ENCODE measurements at places on chromosomes 5 and 9.

GRCh38 chr9:108600896-108601295 lies 254.9 kb downstream of the ACTL7B start:
- no peak for DNase-seq

DNA sequence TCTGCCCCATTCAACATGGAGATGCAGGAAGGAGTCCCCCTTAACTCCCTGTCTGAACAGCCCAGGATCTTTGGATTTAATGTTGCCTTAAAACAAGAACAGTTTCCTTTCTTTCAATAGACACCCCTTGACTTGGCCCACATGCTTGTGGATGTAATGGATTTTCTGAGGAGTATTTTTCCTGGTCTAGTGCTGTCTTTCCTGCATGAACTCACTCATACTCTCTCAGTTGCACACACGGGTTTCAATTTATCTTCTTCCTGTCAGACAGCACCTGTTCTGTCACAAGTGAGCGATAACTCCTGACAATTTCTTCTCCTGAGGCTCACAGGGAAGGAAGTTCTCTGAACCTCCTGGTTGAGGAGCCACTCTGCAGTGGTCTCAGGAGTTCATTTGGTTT lies 85.1 kb downstream of the ACER2 start:
- no peak for DNase-seq

DNA sequence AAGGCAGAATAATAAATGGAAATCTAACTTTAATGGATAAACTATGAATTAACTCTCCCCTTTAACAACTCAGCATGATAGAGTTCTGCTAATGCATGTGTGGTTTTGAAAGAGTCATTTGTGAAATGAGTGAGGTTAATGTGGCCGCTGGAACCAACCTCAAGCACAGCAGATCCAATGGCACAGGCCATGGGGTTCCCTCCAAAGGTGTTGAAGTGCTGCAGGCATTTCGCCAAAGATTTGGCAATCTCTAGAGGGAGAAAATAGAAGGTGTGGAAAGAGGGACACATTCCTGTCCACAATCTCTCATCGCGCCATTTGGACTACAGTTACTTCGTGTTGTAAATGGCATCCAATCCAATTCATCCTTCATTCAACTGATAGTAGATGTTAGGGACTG lies 35.0 kb downstream of the AGXT2 start:
- no peak for DNase-seq

DNA sequence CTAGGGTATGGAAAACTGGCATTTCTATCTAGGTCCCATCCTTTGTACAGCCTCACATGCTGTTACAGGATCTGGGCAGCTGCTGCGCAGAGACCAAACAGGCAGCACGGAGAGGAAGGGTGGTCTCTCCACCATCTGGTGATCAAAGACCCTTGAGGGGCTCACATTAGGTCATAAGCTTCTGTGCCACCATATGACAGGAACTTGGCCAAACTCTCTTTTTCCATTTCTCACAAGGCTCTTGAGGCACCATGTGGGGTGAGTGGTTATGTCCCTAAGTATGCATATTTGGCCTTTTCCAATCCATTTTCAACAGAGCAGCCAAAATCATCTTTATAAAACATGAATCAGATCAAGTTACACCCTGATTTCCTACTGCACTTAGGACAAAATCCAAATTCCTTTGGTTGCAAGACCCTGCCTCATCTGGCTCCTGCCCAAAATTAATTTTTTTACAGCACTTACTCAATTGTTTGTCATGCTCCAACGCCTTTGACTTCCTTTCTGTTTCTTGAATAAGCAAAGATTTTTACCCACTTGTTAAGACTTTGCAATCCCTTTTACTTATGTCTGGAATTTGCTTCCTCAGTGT lies 730.0 kb downstream of the MAT2B start:
- DNase-seq: no peak

GRCh38 chr5:171997011-171997410 lies 9.4 kb downstream of the FBXW11 start:
- DNase-seq: no peak

GRCh38 chr5:7468742-7469141 lies 72.8 kb downstream of the ADCY2 start:
- DNase-seq: no peak

- DNase-seq: no peak
Measured at GRCh38 chr9:120741191-120741590, 26.9 kb upstream of the MEGF9 start.

GRCh38 chr9:121819428-121820231 lies 168.2 kb downstream of the DAB2IP start:
- DNase-seq: peak; percentile 18

DNA sequence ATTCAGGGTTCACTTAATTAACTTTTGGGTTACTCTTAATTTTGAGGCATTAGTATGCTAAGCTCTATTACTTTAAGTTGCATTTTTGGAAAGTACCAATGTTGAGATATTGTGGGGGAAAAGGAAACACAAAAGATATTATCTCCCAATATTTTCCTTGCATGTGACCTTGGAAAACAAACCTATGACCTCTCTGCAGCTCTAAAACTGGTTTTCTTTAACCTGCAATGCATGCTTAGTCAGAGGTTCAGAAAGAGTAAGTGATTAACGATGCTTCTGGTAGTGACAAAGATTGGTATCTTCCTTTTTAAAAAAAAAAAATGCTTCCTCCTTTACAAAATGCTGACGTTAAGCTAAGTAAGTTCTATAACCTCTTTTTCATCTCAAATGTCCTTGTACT lies 44.9 kb upstream of the CDH18 start:
- DNase-seq: no peak

GRCh38 chr5:98510143-98510985 lies 263.1 kb upstream of the RGMB start:
- DNase-seq: peak; percentile 67

GRCh38 chr9:124135813-124136365 lies 121.9 kb upstream of the NEK6 start:
- no peak for DNase-seq

DNA sequence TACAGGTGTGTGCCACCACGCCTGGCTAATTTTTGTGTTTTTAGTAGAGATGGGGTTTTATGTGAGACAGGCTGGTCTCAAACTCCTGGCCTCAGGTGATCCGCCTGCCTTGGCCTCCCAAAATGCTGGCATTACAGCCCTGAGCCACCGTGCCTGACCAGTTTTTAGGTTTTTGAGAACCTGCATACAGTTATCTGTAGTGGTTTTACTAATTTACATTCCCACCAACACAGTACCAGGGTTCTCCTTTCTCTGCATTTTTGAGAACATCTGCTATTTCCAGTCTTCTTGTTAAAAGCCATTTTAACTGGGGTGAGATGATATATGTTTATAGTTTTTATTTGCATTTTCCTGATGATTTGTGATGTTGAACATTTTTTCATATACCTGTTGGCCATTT lies 12.8 kb downstream of the DMXL1 start:
- DNase-seq: no peak

DNA sequence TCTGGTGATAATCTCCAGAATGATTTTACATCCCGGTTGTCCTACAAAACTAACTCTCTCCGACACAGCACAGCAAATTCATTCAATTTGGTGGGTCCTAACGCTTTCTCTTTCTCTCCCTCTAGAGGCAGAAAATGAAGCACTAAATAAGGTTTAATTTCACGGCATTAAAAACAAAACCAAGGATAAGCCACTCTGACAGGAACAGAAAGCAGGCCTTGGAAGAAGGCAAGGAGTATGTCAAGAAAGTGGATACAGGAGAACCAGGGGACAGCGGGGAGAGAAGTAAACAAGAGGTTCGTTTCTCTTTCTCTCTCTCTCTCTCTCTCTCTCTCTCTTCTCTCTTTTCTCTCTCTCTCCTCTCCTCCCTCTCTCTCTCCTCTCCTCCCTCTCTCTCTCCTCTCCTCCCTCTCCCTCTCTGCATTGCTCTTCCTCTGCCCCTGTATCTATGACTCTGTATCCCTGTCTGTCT lies 49.8 kb downstream of the EBF1 start:
- DNase-seq: peak; percentile 8

DNA sequence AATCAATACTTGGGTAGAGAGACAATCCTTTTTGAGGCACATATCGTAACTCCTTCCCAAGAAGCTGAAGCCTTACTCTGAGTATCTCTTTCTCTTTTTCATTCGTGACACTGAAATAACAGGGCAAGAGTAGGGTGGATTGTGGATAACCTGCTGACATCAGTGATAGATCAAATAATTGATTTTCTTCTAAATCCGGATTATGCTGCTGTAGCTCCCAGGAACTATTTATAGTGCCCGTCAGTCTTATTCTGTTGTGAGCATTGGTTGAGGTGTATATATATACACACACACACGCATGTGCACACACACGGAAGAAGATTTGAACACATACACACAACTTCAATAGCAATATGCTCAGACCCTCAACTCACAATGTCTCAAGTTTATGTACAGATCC lies 43.2 kb upstream of the GLRA1 start:
- DNase-seq: no peak

DNA sequence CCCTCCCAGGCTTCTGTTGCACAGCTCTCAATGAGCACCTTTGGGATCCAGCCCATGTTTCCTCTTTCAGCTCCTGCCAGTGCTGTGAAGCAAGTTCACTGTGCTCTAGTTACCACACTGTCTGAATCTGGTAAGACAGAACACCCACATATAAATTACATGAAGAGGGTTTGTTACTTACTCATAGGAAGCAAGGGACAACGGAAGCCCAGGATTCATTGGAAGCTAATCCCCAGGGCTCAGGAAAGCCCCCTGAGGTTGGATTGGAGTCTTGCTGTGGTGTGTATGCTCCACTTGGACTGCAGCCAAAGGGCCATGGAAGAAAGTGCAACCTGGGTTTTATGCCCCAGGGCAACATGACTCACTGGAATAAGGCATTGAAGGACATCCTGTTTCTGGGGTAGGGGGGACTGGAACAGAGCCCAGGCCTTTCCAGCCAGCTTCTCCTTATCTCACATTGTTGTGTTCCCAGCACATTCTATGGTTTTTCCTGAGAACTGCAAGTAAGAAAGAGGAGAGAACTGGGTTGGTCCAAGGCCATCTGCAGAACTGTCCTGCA lies 15.6 kb upstream of the CLK4 start:
- DNase-seq: peak; percentile 50

GRCh38 chr9:97556036-97556720 lies 54.7 kb downstream of the TMOD1 start:
- DNase-seq: no peak

- DNase-seq: peak; percentile 55
Measured at GRCh38 chr9:75866273-75866871, 24.1 kb upstream of the PCSK5 start.

- no peak for DNase-seq
Measured at GRCh38 chr5:98102936-98103335, 670.5 kb upstream of the RGMB start.

- no peak for DNase-seq
Measured at GRCh38 chr5:64742821-64743220, 25.7 kb downstream of the SREK1IP1 start.

DNA sequence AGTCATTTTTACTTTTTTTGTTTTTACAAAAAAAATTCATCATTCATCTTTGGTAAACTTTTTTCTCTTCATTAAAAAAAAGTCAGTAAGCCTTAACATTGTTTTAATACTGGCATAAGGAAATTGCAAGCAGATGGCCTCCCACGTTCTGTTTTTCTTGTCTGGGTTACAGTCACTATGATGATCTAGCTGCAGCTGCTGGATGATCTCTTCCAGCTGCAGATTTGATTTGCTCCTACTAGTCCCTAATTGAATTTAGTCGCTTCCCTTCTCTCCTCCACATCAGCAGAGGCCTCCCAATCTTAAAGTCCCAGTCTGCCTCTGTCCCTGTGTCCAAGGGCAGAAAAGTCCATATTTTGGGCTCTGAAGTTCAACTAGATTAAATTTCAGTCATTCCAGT lies 106.8 kb upstream of the PTGER4 start:
- DNase-seq: no peak

- DNase-seq: no peak
Measured at GRCh38 chr9:18184401-18184800, 289.6 kb upstream of the ADAMTSL1 start.

DNA sequence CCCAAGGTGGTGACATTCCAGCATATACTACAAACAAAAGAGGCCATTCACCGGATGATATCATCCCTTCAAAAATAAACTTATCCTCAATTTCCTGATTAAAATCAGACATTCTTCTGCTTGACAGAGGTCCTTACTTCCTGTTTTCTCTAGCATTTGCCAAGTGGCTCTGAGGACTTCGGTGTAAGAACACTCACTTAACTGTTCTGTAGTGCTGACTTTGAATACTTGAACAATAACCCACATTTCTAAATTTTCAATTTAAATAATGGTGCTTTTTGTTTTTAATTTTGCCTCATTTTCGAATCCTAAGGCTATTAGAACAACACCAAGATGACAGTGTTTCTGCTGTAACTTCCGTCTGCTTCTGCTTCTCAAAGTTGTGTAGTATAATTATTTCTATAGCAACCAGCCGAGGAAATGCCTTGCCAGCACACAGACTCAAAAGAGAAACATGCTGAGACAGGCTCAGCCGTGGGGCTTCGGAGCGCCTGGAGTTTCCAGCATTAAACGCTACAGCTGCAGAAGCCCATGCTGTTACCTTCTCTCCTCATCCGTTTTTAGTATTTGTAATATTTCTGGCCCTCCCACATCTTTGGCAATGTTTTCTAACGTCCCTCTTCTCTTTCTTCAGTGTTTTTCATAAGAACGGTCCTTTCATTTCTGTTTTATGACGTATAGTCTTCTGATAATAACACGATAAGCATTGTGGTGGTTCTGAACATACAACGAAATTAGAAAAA lies 19.5 kb upstream of the ANXA1 start:
- peak; percentile 82 for DNase-seq

DNA sequence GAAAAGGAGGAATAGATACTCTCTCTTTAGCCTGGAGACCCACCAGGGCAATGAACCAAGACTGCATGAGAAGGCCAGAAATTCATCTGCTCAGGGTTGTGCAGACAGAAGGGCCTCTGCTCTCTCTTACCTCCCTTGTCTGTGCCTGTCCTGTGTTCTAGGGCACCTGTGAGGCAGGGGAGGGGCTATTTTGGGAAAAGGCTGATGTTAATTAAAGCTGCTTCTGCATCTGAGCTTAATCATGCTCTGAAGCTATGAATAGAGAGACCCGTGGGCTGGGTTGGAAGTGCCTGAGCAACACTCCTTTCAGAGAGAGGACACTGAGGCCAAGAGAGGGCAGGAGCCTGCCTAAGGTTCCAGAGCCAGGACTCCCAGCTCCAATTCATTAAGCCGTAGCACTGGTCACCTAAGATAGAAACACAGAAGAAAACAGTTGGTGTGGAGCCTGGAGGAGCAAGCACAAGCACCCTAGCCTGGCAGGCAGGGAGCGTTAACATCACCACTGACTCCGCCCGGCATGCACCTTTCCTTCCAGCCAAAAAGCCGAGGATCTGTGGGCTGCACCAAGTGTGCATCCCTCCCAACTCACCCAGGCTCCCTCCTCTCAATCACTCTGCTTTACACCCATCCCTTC lies 31.4 kb upstream of the STING1 start:
- DNase-seq: no peak

- DNase-seq: no peak
Measured at GRCh38 chr5:10680876-10681481, 80.1 kb downstream of the DAP start.

GRCh38 chr9:82022121-82022520 lies 33.5 kb downstream of the SPATA31D1 start:
- no peak for DNase-seq

Data from Ammon's horn (tissue), 1 donor.